ENCODE measurements at places on chromosomes 7 and 10. TPM values are rescaled to one million over a fixed set of nuclear protein-coding genes. Genes with fewer than 3 reads are reported as not detected.

SLC18A3 gene
- not detected for total RNA-seq

BHLHA15 gene
- 0.37 TPM for total RNA-seq

KIN gene
- total RNA-seq = 6.0 TPM

MMP21 gene
- under 0.01 TPM for total RNA-seq

CASP7 gene
- 16.5 TPM for total RNA-seq

NODAL gene
- total RNA-seq = not detected

ADCY1 gene
- total RNA-seq = 0.28 TPM

TDRD1 gene
- 0.83 TPM for total RNA-seq

ACTL6B gene
- not detected for total RNA-seq

PLAC9 gene
- total RNA-seq = 12.3 TPM

GOLGA7B gene
- total RNA-seq = not detected

NME8 gene
- not detected for total RNA-seq

STYXL1 gene
- total RNA-seq = 56.9 TPM

NFE2L3 gene
- 3.1 TPM for total RNA-seq

DGKB gene
- total RNA-seq = 0.14 TPM

PFKP gene
- total RNA-seq = 222 TPM

MMD2 gene
- total RNA-seq = not detected

TACC2 gene
- 2.7 TPM for total RNA-seq

TBXAS1 gene
- total RNA-seq = 0.92 TPM
